ENCODE measurements at places on chromosomes 12 and 14.

GRCh38 chr14:51201890-51202289, 38.2 kb upstream of the TMX1 start:
- no peak for DNase-seq

DNA sequence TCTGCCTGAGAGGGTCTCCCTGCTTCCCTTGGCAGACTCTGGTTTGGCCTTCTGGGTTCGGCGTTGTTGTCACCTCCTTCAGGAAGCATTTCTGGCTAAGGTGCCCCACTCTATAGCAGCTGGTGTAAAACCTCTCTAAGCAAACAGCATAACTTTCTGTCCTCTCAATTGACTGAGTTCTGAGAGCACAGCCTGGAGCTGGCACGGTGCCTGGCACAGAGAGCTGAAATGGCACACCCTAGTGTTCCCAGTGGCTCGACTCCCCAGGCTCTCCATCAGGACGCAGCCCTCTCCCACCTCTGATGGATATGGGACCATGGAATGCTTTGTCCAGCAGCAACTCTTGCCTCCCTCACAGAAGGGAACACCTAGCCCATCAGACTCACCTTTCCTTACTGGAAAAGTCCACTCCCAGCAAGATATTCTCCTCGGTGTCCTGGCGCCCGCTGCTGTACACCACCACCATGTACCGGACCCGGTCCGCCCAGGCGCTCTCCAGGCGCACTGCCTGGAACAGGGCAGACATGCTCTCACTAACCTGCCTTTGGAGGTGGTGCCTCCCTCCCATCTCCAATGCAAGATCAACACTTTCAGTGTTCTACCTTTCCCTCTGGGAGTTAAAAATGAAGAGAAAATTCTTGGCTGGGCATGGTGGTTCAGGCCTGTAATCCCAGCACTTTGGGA, 40.6 kb downstream of the SSH1 start:
- no peak for DNase-seq

- no peak for DNase-seq
Observed at GRCh38 chr14:99644723-99645544, at the start of gene HHIPL1. Gene HHIPL1 (plus strand): TSS chr14:99645129. CDS start chr14:99645208, 79 bp downstream.

DNA sequence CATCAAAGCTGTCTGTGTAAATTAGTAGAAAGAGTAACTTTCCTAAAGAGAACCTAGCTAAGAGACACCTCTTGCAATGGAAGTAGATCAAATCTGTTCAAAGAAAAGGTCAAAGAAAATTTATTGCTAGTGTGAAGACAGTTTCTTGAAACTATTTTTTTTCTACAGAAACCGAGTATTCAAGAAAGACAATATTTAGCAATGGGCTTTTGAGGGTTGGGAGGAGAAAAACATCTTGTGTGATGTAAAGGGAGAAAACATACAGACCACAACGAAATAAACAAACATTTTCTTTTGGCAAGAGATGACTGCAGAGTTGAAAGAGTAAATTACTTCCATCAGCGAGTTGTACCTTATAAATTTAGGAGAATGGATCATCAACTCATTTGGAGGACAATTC, 24.4 kb downstream of the NKX2-1 start:
- no peak for DNase-seq

DNA sequence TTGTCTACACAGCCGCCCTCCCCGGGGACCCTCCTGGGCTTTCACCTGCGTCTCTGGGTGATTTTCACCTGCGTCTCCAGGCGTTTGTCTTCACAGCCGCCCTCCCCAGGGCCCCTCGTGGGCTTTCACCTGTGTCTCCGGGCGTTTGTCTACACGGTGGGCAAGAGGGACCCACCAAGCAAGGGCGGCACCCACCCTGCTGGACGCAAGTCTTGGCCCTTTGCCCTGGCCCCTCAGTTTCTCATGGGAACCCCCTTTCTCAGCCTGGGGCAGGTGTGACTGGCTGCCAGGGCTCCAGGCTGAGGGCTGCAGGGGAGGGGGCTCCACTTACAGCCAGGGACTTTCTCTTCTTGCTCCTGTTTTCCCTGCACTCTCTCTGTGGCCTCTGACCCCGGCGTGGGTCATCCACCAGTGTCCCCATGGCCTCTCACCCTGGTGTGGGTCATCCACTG, 68.6 kb upstream of the GALNT9 start:
- no peak for DNase-seq

DNA sequence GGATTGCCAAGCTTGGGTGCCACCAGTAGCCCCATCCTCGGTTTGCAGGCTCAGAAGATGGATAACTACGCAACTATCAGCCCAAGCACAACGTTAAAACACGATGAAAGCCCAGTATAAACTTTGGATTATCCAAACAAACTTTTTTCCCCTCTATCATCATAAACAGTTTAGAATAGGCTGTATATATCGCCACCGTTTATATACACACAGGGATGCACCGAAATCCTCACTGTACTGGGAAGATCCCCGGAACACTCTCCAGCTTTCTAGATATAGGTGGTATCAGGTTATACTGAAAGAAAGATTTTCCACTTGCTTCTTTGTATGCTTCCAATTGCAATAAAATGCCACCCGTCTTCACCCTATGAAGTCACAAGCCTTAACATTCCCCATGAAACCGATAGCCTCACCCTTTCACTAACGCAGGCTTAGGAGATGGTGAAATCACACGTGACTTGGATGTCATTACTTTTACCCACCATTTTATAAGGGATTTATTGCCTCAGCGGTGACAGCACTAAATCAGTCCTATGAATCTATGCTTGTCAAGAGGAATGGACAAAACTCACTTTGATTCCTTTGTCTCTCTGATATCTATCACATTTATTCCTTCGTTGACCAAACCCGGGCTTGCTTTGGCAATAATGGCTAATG, 207.6 kb upstream of the FOXN3 start:
- DNase-seq = no peak

All from NCI-H82 (cell line).